Karpas-422 (cell line): ENCODE measurements at places on chromosomes 16 and 17.

DNA sequence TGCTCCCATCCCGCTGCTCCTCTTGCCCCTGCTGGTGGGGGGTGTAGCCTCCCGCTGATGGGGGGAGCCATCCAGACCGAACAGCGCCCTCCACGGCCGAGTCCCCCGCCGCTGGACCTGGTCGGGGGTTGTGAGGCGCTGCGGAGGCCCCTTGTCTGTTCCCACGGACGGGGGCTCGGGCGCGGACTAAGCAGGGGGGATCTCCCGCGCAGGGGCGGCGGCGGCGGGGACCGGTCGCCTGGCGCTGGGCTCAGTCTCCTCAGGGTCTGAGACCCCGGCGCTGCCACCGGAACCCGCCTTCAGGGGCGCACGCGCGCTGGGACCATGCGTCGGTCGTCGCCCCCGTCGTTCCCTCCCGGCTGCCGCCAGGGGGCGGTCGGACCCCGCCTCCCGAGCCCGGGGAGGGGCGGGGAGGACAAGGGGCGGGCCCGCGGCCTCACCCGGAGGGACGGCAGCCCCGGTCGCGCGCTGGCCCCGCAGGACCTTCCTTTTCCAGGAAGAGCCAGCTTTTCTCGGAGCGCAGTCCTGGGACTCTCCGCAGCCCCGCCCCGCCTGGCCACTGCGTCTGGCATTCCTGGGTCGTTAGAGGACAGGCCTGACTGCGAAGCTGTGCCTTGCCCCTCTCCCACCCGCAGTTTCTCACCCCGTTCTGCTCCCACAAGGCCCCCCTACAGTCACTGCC is 6.3 kb upstream of the IL32 start:
- peaks cover 18% of the 10 kb centered on the region for H3K4me1 ChIP-seq
- no peaks in the 10 kb centered on the region for H3K27me3 ChIP-seq
- no peak overlapping the region for H3K27ac ChIP-seq
- DNase-seq = peak; percentile 93
- peak overlapping the region; percentile 91 for H3K4me3 ChIP-seq

- H3K27ac ChIP-seq = no peak overlapping the region
- DNase-seq = no peak
Measured at GRCh38 chr16:56246051-56246817, 54.9 kb downstream of the GNAO1 start.

DNA sequence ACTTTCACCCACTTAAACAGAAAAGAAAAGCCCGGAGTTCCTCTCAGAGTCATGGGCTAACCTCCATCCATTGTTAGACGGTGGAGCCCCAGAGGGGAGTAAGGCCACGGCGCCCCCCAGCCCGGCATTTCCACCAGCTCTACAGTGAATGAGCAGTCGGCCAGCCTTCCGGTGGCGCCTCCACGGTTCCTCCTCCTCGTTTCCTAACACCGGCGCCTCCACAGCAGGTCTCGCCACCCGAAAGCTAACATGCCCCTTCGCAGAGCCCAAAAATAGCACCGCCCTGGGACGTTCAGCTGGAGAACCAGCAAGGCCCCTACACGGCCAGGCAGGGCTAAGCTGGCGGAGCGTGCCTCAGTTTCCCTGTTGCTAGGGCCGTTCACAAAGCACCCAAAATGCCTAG is 858 bp downstream of the MMD start:
- peak; percentile 74 for DNase-seq
- H3K4me3 ChIP-seq = peak overlapping the region; percentile 95
- peaks cover 82% of the 10 kb centered on the region for H3K4me1 ChIP-seq
- peaks cover 18% of the 10 kb centered on the region for H3K36me3 ChIP-seq
- no peaks in the 10 kb centered on the region for H3K27me3 ChIP-seq

DNA sequence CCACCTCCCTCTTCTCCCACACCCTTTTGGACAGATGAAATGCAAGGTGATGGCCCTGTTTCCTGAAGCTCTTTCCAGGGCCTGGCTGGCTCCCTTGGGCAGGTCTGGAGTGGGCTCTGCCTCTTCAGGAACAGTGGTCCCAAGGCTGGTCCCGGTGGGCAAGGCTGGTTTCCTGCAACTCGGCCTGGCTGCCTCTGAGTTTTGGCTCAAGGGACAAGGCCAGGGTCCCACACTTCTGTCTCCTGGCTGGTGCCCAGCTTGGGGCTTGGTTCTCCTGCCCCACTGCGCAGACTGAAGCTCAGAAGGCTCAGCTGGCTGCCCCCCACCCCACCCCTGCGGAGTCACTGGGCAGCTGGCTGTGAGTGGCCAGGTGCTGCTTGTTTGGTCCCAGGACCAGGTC is 3.8 kb upstream of the ACTG1 start:
- H3K4me1 ChIP-seq = peaks cover 53% of the 10 kb centered on the region
- peaks cover 11% of the 10 kb centered on the region for H3K36me3 ChIP-seq
- no peak for DNase-seq
- no peak overlapping the region for H3K27ac ChIP-seq
- peak overlapping the region; percentile 68; the same call in 1 of the 2 replicates for H3K4me3 ChIP-seq

GRCh38 chr16:4776141-4776705 is 9.3 kb upstream of the ZNF500 start:
- H3K36me3 ChIP-seq = no peaks in the 10 kb centered on the region
- H3K27me3 ChIP-seq = no peaks in the 10 kb centered on the region
- H3K4me1 ChIP-seq = no peaks in the 10 kb centered on the region
- no peak for DNase-seq
- no peak overlapping the region for H3K27ac ChIP-seq

DNA sequence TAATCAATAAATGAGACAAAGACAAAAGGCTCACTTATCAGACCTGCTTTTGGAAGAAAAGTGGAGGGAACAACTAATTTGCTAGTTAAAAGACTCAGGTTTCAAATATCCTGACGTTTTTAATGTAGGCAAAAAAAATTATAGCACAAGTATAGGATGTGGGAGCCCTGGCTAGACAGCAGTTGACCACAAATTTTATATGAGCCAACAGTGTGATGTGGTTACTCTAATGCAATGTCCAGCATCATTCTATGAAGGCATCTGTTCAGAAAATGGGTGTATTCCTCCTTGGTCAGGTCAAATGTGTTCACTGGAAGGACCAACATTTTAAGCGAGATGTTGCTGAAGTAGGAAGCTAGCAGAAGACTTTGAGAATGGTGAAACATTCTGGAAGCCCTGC is 237.4 kb downstream of the MAP2K6 start:
- DNase-seq = no peak
- peaks cover 36% of the 10 kb centered on the region for H3K4me1 ChIP-seq
- no peak overlapping the region for H3K27ac ChIP-seq
- no peaks in the 10 kb centered on the region for H3K27me3 ChIP-seq
- H3K36me3 ChIP-seq = peaks cover 3% of the 10 kb centered on the region; the same call in 1 of the 2 replicates

- no peaks in the 10 kb centered on the region for H3K4me1 ChIP-seq
- no peaks in the 10 kb centered on the region for H3K27me3 ChIP-seq
- no peaks in the 10 kb centered on the region for H3K36me3 ChIP-seq
- DNase-seq = peak; percentile 67
- no peak overlapping the region for H3K4me3 ChIP-seq
Measured at GRCh38 chr16:17211797-17212196, 259.0 kb downstream of the XYLT1 start.

GRCh38 chr17:14866266-14866665 is 398.9 kb downstream of the PMP22 start:
- DNase-seq = no peak
- H3K27ac ChIP-seq = no peak overlapping the region
- no peak overlapping the region for H3K4me3 ChIP-seq
- H3K4me1 ChIP-seq = no peaks in the 10 kb centered on the region
- no peaks in the 10 kb centered on the region for H3K36me3 ChIP-seq

GRCh38 chr17:72359274-72359673 is 238.5 kb downstream of the SOX9 start:
- no peaks in the 10 kb centered on the region for H3K27me3 ChIP-seq
- H3K27ac ChIP-seq = no peak overlapping the region
- H3K4me3 ChIP-seq = no peak overlapping the region
- peaks cover 6% of the 10 kb centered on the region; the same call in 1 of the 2 replicates for H3K4me1 ChIP-seq
- no peaks in the 10 kb centered on the region for H3K36me3 ChIP-seq

GRCh38 chr17:67478401-67479041 is 101.4 kb downstream of the PITPNC1 start:
- peaks cover 4% of the 10 kb centered on the region; the same call in 1 of the 2 replicates for H3K4me1 ChIP-seq
- DNase-seq = no peak
- H3K27ac ChIP-seq = no peak overlapping the region
- no peak overlapping the region for H3K4me3 ChIP-seq
- H3K36me3 ChIP-seq = no peaks in the 10 kb centered on the region
- no peaks in the 10 kb centered on the region for H3K27me3 ChIP-seq

GRCh38 chr17:17420082-17420481 is 56.7 kb upstream of the MED9 start:
- H3K27me3 ChIP-seq = no peaks in the 10 kb centered on the region
- H3K36me3 ChIP-seq = no peaks in the 10 kb centered on the region
- H3K4me1 ChIP-seq = no peaks in the 10 kb centered on the region
- no peak overlapping the region for H3K4me3 ChIP-seq
- no peak overlapping the region for H3K27ac ChIP-seq

GRCh38 chr17:27466743-27467375 is 10.6 kb downstream of the KSR1 start:
- H3K27me3 ChIP-seq = no peaks in the 10 kb centered on the region
- no peak for DNase-seq
- H3K27ac ChIP-seq = no peak overlapping the region

DNA sequence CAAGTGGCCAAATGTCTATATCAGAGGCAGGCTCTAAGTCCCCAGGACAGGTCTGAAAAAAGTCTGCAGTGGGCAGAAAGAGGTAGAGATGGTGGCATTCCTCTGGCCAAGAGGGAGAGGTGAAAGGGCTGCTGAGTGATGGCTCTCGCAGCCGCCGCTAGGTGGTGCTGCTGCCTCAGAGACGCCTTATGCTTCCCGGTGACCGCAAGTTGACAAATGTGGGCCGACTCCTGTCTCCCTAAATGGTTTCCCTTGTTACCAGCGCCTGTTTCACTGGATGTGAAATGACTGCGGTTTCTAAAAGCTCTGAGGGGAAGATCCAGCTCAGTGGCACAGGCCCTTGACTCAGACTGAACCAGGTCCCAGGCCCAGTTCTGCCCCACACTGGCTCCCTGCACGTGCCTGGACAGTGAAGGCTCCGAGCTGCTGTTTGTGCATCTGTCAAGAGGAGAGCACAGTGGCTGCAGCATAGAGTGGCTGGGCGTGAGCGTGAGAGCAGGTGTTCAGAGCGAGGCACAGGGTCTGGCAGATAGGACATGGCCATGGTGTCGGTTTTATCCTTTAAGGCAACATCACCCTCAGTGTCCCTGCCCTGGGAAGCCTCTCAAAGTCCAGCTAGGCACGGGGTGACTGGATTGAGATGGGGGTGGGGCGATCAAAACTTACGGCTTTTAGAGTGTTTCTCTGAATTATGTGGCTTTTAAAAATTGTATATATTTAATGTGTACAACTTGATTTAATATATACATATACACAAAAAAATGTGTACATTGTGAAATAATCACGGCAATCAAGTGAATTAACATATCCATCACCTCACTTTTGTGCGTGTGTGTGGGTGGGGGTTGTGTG is 19.9 kb downstream of the CLEC16A start:
- peaks cover 5% of the 10 kb centered on the region; the same call in 1 of the 2 replicates for H3K36me3 ChIP-seq
- peaks cover 16% of the 10 kb centered on the region for H3K4me1 ChIP-seq
- H3K4me3 ChIP-seq = no peak overlapping the region
- H3K27me3 ChIP-seq = no peaks in the 10 kb centered on the region
- no peak overlapping the region for H3K27ac ChIP-seq
- DNase-seq = peak; percentile 87

DNA sequence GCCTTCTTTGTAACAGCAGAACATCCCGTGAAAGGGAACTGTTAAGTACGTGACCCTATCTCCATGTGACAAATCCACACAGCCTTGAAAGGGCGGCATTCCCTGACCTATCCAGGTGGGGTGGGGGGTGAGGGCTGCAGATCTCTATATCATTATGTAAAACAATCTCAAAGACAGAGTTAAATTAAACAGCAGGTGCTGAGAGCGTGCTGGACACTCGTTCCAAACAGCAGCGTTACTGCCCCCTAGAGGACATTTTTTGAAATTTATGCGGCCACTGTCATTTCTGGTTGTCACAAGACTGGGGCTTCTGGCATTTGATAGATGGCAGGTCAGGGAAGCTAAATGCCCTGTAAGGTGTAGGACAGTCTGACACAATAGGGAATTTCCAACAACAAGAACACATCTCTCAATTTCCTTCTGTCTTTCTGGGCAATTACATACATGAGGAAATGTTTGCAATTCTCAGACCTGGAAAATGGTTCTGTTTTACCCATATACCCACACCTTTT is 6.7 kb upstream of the SLC25A39 start:
- no peak overlapping the region for H3K4me3 ChIP-seq
- H3K27ac ChIP-seq = no peak overlapping the region
- H3K27me3 ChIP-seq = no peaks in the 10 kb centered on the region
- H3K36me3 ChIP-seq = no peaks in the 10 kb centered on the region
- peaks cover 41% of the 10 kb centered on the region for H3K4me1 ChIP-seq

GRCh38 chr17:61635913-61636432 is 45.0 kb upstream of the NACA2 start:
- no peaks in the 10 kb centered on the region for H3K36me3 ChIP-seq
- H3K4me3 ChIP-seq = no peak overlapping the region
- no peak overlapping the region for H3K27ac ChIP-seq
- peak; percentile 89 for DNase-seq
- no peaks in the 10 kb centered on the region for H3K27me3 ChIP-seq
- H3K4me1 ChIP-seq = no peaks in the 10 kb centered on the region

DNA sequence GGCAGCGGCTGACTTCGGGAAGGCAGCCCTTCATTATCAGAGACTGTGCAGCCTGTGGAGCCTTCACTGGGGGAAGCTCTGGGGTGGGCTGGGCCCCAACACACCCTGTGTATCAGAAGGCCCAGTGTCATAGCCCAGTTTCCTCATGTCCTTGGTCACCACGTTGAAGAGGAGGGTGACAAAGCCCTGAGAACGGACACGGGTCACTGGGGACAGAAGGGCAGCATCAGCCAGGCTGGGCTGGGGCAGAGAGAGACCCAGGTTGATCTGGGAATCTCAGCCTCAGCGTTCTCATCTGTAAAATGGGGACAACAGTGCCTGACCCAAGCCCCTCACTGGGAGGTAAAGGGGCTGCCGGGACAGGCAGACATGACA is 19.3 kb downstream of the B9D1 start:
- H3K4me3 ChIP-seq = no peak overlapping the region
- H3K27ac ChIP-seq = no peak overlapping the region
- no peaks in the 10 kb centered on the region for H3K27me3 ChIP-seq
- DNase-seq = no peak
- H3K4me1 ChIP-seq = peaks cover 16% of the 10 kb centered on the region
- no peaks in the 10 kb centered on the region for H3K36me3 ChIP-seq

GRCh38 chr16:72715267-72715666 is 332.7 kb downstream of the ZFHX3 start:
- peaks cover 5% of the 10 kb centered on the region; the same call in 1 of the 2 replicates for H3K36me3 ChIP-seq
- no peaks in the 10 kb centered on the region for H3K27me3 ChIP-seq
- H3K27ac ChIP-seq = no peak overlapping the region
- no peak for DNase-seq
- H3K4me1 ChIP-seq = no peaks in the 10 kb centered on the region
- no peak overlapping the region for H3K4me3 ChIP-seq

DNA sequence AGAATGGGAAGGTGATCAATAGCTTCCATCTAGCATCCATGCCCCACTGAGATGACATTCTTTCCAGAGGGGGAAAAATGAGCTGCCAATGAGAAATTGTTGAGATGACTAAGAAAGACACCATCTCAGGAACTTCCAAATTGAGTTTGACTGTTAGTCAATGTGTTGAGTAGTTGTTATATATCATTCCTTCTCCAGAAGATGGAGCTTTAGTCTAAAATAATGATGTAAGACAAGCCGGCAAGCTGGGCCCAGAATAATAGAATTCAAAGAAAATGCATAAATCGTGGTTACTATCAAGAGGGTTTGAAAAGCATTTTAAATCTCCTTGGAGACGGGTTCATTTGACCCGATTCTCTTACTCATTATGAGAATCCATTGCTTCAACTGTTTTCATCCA is 71.0 kb upstream of the ATF7IP2 start:
- H3K27ac ChIP-seq = no peak overlapping the region
- H3K27me3 ChIP-seq = no peaks in the 10 kb centered on the region
- H3K36me3 ChIP-seq = no peaks in the 10 kb centered on the region
- DNase-seq = peak; percentile 72
- no peak overlapping the region for H3K4me3 ChIP-seq

GRCh38 chr17:52181782-52182181 is 23.3 kb upstream of the CA10 start:
- H3K27me3 ChIP-seq = no peaks in the 10 kb centered on the region
- H3K27ac ChIP-seq = no peak overlapping the region
